ENCODE measurements at places on chromosomes 13 and 19. TPM values are rescaled to one million over a fixed set of nuclear protein-coding genes. Genes with fewer than 3 reads are reported as not detected.

Gene ERCC1
- total RNA-seq = 81.8 TPM

Gene MBD3L3
- total RNA-seq = not detected

Gene OVOL3
- total RNA-seq = not detected

Gene PTGIR
- 1.1 TPM for total RNA-seq

Gene SYCN
- not detected for total RNA-seq

Gene KLHL1
- total RNA-seq = not detected

Gene RFC3
- total RNA-seq = 17.9 TPM

Gene HRC
- total RNA-seq = not detected

Gene OR7A5
- not detected for total RNA-seq

Gene ARHGAP33
- 18.4 TPM for total RNA-seq

Gene SIGLEC10
- total RNA-seq = not detected

Gene TUBB4A
- total RNA-seq = not detected

Gene TMEM38A
- 1.6 TPM for total RNA-seq

Gene GGACT
- total RNA-seq = 6.5 TPM

Gene KIR3DL2
- not detected for total RNA-seq

Gene OR7C1
- not detected for total RNA-seq

Gene TLE6
- 2.0 TPM for total RNA-seq

Gene FUT2
- not detected for total RNA-seq

Gene F2RL3
- total RNA-seq = 1.2 TPM

Gene TARM1
- total RNA-seq = not detected

Gene SLC25A41
- total RNA-seq = not detected

Gene ZNF350
- total RNA-seq = 9.8 TPM

Gene KLK3
- total RNA-seq = not detected

Gene NLRP11
- total RNA-seq = not detected

Gene PCDH9
- 5.2 TPM for total RNA-seq

Gene CCL25
- not detected for total RNA-seq

Gene ATP8A2
- 0.49 TPM for total RNA-seq

Gene LILRA1
- total RNA-seq = not detected

Gene BRCA2
- total RNA-seq = 16.1 TPM

Gene SPART
- 74.1 TPM for total RNA-seq

Gene COMP
- not detected for total RNA-seq

Gene DACH1
- total RNA-seq = 24.0 TPM

Gene ARMC6
- 35.4 TPM for total RNA-seq

Gene SPRED3
- total RNA-seq = 15.7 TPM

Gene HIPK4
- total RNA-seq = not detected

Gene FLT1
- 178 TPM for total RNA-seq

Gene STAP2
- total RNA-seq = 12.2 TPM

Gene ZNF541
- not detected for total RNA-seq

Gene ZNF699
- total RNA-seq = 4.7 TPM

Gene LATS2
- total RNA-seq = 65.7 TPM

Gene FCGBP
- not detected for total RNA-seq

Gene FXYD1
- not detected for total RNA-seq

Gene KLK12
- total RNA-seq = not detected

Gene PLVAP
- total RNA-seq = 11.1 TPM

Gene JOSD2
- total RNA-seq = 33.8 TPM

Gene NOVA2
- total RNA-seq = 35.2 TPM

Gene UPK1A
- total RNA-seq = not detected

Gene CACNA1A
- total RNA-seq = 0.38 TPM

Gene PLK5
- not detected for total RNA-seq

Gene C1QTNF9
- not detected for total RNA-seq

Gene ZIC2
- not detected for total RNA-seq

Gene ZNF418
- 3.5 TPM for total RNA-seq

Gene RXFP2
- total RNA-seq = not detected

Gene ZNF628
- total RNA-seq = 9.0 TPM

Gene PRR36
- not detected for total RNA-seq

Gene IFNL1
- total RNA-seq = not detected

Gene DAND5
- total RNA-seq = 0.20 TPM

Gene ZIK1
- total RNA-seq = 2.4 TPM

All from endothelial cell of umbilical vein (primary cell).